ENCODE measurements at places on chromosomes 7 and 10. TPM values are rescaled to one million over a fixed set of nuclear protein-coding genes. Genes with fewer than 3 reads are reported as not detected.

Gene CLEC2L
- not detected for total RNA-seq

Gene EEPD1
- 10.8 TPM for total RNA-seq

Gene ATRNL1
- 1.1 TPM for total RNA-seq

Gene MACROH2A2
- 2.5 TPM for total RNA-seq

Data from right lobe of liver (tissue), 6 donors.